ENCODE measurements at places on chromosomes 7 and 10.

- DNase-seq, result no peak
Measured at GRCh38 chr10:3647074-3647473, 137.9 kb downstream of the KLF6 start.

DNA sequence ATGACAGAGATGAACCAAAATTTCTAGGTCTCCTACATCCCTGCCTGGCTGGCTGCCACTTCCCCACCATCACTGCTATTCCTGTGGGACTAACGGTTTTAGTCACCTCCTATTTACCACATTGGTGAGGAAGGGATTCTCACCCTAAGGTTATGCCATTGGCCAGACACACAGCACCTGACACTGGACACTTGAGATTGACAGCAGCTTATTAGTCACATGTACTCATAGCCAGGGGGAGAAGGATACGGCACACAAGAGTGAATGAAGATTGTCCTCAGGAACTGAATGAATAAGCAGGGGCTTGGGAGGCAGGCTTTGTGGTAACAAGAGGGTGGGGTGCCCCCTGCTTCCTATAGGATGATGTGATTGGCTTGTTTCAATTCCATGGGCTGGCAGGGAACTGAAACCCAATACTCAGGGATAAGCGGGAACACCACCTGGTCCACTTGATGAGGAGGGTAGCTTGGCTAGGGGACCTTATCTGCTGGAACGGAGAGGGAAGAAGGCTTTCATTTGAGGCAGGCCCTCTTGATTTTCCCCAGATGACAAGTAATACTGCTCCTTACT is 99.0 kb downstream of the SPAG6 start:
- DNase-seq, result no peak

DNA sequence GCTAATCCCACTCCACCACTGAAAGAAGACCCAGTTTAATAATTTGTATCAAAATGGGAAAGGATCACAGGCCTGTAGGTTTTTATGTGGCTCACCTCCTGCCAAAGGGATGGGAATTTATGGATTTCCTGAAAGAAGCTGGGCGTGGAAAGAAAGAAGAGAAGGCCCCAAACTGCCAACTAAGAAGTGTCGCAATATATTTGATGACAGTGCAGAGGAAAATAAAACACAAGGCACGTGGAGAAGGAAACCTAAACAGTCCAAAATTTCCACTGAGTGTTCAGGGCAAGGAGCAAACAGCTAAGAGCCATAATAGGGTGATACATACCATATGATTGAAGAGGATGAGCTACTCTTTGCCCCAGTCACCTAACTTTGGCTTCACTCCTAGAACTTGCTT is 667.2 kb downstream of the GATA3 start:
- no peak for DNase-seq

DNA sequence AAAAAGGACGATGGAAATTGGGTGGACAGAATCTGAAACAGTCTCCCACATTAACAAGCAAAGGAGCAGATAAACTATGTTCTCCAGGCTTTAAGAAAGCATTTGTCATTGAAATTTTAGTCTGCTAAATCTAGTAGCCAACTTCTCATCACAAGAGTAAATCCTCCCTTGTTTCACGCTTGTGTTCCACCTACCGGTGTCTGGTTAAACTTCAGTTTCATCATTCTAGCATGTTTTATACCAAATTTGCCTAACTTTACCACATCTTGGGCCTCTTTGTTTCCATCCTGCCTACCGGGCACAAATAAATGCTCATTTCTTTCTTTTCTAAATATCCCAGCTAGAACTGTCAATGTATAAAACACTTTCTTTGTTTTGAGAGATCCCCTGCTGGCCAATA is 5.8 kb downstream of the LIPA start:
- no peak for DNase-seq

DNA sequence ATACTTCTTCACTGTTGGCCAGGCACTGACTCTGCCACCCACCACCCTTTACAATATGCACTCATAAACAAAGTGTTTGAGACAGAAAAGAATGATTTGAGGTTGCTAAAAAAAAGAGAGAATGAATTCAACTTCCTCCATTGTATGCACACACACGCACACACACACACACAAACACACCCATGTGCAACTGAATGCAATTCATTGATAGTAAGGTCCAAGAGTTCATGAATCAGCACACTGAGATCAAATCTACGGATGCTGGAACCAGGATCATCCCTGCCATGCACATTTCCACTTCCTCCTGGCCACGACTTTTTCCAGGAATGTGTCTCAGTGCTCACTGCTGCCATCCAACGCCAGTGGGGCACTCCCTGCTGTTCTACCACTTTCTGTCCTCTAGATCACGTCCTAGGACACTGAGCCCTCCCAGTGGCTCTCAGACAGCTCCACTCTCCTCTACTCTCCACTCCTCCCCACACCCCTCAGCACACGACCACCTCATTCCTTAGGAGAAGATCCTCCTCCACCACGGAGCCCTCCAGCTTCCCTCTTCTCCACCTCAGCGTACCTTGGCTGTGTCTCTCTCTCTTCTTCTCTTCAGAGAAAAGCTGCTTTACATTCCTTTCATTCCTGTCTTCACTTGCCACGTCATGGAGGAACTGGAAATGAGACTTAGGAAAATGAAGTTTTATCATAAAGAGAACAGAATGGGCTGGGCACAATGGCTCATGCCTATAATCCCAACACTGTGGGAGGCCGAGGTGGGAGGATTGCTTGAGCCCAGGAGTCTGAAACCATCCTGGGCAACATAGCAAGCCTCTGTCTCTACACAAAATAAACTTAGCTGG is 12.0 kb upstream of the TMEM213 start:
- no peak for DNase-seq
